Tibial artery (tissue), 4 donors: ENCODE measurements at places on chromosomes 2 and 18.

GRCh38 chr18:76688724-76689472, 133.5 kb upstream of the ZNF236 start:
- no peak for DNase-seq

DNA sequence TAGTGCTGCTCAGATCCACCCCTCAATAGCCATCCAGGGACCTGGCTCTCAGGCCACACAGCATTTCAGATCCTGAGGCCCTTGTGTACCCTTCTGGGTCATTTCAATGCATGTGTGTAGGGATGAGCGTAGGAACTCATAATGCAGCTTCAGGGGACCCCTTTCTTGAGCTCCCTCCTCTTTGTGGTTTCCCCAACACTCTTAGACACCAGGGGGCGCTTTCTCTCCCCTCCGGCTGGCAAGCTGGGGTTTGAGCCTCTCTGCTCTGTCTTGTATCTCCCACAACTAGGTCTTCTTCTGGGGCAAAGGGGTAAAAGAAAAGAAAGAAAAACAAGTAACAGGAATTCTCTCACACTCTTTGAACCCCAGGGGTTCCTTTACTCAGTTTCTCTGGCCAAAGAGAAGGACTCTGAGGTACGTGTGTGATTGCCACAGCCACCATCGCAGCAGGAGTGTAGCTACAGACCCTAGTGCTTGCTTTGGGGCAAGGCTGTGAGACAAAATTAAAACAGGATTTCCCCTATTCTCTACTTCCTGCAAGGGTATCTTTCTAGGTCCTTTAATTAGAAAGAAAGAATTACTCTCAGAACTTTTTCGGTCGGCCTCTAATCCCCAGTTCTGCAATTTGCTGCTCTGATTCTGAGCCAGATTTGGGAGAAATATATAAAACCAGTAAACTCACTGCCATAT, 38.0 kb downstream of the CABYR start:
- peak; percentile 42 for DNase-seq

DNA sequence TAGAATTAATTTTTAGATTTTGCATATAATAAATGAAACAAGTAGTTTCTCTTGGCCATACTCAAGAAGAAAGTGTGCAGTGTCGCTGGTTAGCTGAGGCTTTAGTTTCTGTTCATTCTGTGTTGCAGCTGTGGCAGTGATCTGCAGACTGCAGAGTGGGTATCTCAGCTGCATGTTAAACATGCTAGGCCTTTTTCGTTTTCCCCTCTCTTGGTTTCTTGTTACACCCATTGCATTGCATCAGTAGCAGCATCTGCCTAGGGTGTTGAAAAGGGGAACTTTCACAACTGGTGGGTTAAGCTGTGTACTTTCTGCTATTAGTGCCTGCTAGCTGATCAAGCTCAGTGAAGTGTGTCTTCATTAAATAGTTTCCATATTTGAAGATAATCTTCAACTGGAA, 51.3 kb downstream of the ACSL3 start:
- no peak for DNase-seq

- no peak for DNase-seq
These were observed 499.3 kb upstream of the FANCL start for GRCh38 chr2:58740426-58740825.

GRCh38 chr2:106144621-106145331, 49.3 kb downstream of the UXS1 start:
- DNase-seq = no peak

DNA sequence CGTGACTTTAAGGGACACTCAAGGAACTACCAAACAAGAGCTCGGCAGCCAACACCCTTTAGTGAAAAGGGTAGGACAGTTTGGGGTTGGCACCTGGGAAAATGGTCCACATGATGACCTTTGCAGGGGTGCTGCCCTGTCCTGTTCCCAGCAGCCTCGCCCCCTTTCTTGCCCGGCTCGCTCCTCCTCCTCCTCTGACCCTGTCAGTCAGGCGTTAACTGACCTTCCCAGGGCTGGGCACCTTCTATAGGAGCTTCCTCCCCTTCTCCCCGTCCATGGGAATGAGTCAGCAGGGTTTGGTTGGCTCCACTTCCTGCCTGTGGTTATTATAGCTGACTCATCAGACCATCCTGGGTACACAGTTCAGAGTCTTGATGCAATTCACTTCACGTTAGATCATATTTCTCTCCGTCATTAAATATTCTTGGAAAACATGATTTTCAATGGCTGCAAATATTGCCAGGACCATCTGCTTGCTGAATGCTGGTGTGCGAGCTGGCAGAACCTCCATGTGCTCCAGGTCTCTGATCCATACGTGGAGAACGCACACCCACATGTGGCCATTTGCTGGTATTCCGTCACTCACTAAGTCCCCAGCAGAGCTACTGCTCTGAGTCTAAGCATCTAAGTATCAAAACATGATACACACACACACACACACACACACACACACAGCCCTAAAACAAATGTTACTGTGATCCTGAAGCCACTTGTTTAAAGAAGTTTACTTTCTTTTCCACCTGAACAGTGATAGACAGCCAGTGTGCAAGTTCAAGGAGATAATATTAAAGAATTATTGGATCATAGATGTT, 185.0 kb downstream of the ANAPC1 start:
- DNase-seq = peak; percentile 89

DNA sequence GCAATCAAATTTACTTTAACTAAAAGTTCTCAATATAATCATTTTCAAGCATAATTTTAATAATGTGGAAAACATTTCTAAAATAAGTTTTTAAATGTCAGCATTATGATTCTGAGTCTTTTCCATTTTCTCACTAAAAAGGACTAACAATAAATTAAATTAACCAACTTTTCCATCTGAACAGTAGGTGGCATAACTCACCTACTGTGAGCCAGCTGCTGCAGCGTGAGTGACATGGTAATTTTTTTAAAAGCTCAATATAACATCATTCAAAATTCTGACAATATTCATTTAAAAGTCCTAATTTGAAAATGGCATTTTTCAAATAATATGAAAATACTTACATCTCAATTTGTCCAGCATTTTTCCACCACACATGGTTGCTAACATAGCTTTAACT, 66.5 kb downstream of the DTNB start:
- DNase-seq = no peak
